ENCODE measurements at places on chromosomes 16 and 17. TPM values are rescaled to one million over a fixed set of nuclear protein-coding genes. Genes with fewer than 3 reads are reported as not detected.

The SLFN14 gene
- total RNA-seq, result not detected

- no peak for DNase-seq
Observed at GRCh38 chr16:49574826-49575225, 201.2 kb downstream of the C16orf78 start.

- no peak for DNase-seq
Observed at GRCh38 chr17:46811978-46812583, 6.4 kb downstream of the WNT3 start.

GRCh38 chr17:49510720-49511110 is 15.6 kb downstream of the NGFR start:
- no peak for DNase-seq

- DNase-seq, result no peak
Observed at GRCh38 chr16:52581530-52581929, 34.6 kb upstream of the TOX3 start.

DNA sequence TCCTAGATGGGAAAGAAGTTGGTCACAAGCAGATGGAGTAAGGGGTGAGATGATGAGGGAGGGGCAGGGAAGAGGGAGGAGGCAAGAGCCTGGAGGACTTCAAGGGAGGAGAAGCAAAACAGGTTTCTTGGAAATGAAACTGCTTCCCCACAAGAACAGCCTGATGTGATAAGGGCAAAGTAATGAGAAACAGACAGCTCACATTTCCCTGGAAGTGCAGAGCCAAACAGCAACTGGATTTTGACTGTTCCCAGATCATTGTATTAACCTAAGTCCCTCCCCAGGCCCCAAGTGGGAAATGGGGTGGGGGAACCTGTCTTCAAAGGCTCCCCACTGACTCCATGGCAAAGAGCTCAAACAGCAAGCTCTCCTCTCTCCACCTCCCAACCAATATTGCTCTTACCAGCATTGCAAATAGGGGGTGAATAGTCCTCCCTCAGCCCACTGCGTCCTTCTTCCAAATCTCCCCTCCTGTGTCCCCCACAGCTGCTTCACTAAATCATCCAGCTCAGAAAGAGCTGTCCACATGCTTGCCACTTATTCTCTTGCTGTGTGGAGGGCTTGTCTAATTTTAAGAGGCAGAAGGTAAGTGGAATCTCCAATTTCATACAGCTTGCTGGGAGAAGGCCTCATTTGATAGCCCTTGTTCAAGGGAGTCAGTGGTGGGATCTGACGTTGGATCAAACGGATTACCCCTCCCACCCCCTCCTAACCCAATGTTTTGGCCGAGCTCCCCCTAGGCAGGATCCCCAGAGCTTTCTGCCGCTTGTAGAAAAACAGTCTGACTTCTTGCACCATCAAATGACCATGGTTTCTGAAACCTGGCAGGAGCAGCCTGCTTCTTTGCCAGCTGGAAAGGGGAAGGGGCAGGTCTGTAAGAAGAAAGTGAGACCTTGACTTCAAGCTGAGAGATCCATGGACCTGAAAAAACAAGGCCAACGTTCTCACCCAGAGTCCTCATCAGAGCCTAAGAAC is 56.3 kb upstream of the SMIM36 start:
- DNase-seq, result no peak
